ENCODE measurements at places on chromosomes 6 and 20. TPM values are rescaled to one million over a fixed set of nuclear protein-coding genes. Genes with fewer than 3 reads are reported as not detected.

GRM1 gene
- total RNA-seq = not detected

GRCh38 chr6:20117474-20117873, 94.8 kb downstream of the MBOAT1 start:
- no peak overlapping the region for H3K4me3 ChIP-seq
- no peaks in the 10 kb centered on the region for H3K27me3 ChIP-seq
- no peak overlapping the region for H3K27ac ChIP-seq
- H3K36me3 ChIP-seq = peaks cover 1% of the 10 kb centered on the region
- DNase-seq = no peak

- H3K4me3 ChIP-seq = no peak overlapping the region
- no peak for DNase-seq
- no peaks in the 10 kb centered on the region for H3K27me3 ChIP-seq
- H3K27ac ChIP-seq = no peak overlapping the region
- H3K4me1 ChIP-seq = peaks cover 38% of the 10 kb centered on the region
Observed at GRCh38 chr6:47170617-47170947, 128.4 kb upstream of the ADGRF1 start.

GRCh38 chr20:29740951-29741593, 1516.4 kb upstream of the DEFB115 start:
- H3K4me3 ChIP-seq = no peak overlapping the region
- H3K4me1 ChIP-seq = no peaks in the 10 kb centered on the region

SYTL3 gene
- total RNA-seq = 1.4 TPM

OR2J3 gene
- not detected for total RNA-seq

GRCh38 chr20:53657279-53657678, 63.6 kb upstream of the ZNF217 start:
- DNase-seq = no peak
- H3K4me1 ChIP-seq = peaks cover 25% of the 10 kb centered on the region
- no peaks in the 10 kb centered on the region for H3K36me3 ChIP-seq
- H3K27ac ChIP-seq = no peak overlapping the region
- H3K4me3 ChIP-seq = no peak overlapping the region
- H3K27me3 ChIP-seq = no peaks in the 10 kb centered on the region

GRCh38 chr20:9129756-9130155, 60.9 kb downstream of the PLCB4 start:
- H3K4me1 ChIP-seq = peaks cover 28% of the 10 kb centered on the region
- H3K4me3 ChIP-seq = no peak overlapping the region
- DNase-seq = no peak
- H3K27ac ChIP-seq = no peak overlapping the region

DNA sequence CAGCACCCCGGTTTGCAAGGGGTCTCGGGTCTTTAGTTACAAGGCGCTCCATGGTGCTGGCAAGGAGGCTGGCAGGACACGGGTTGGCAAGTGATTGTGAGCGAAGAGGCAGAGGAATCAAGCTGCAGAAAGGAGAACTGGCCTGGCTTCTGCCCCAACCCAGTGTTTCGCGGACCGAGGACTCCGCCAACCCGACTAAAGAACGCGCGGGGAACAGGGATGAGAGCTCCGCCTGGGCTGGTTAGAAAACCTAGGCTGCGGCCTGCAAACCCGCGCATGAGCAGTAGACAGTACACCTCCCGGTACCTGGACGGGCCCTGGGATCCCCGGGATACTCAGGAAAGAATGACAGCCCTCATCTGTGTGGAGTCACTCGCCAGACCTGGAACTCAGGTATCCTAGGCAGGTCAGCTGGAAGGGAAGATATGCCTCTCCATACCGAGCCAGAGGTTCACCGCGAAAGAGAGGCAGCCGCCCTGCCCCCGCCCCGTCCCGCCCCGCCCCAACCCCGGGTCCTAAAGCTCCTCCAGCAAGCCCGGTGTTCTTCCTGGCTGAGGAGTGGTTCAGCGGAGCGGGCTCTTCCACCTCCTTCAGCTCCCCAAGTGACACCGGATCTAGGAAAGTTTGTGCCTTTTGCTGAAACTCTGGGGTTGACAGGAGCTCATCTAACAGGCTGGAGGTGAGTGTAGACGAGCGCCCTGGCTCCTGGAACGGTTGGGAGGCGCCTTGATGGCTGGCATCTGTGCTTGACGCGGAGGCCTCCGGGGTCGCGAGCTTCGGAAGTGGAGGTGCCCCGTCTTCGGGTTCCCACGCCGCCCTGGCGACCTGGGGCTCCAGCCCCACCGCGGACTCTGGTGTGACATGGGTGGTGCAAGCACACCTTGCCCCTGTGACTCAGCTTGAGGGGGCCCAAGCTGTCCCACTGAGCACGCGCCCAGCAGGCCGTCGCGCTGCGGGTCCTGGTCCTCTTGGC, 1847.3 kb upstream of the DEFB115 start:
- DNase-seq = peak; percentile 95
- H3K27me3 ChIP-seq = no peaks in the 10 kb centered on the region
- H3K36me3 ChIP-seq = peaks cover 3% of the 10 kb centered on the region
- H3K27ac ChIP-seq = no peak overlapping the region

DNA sequence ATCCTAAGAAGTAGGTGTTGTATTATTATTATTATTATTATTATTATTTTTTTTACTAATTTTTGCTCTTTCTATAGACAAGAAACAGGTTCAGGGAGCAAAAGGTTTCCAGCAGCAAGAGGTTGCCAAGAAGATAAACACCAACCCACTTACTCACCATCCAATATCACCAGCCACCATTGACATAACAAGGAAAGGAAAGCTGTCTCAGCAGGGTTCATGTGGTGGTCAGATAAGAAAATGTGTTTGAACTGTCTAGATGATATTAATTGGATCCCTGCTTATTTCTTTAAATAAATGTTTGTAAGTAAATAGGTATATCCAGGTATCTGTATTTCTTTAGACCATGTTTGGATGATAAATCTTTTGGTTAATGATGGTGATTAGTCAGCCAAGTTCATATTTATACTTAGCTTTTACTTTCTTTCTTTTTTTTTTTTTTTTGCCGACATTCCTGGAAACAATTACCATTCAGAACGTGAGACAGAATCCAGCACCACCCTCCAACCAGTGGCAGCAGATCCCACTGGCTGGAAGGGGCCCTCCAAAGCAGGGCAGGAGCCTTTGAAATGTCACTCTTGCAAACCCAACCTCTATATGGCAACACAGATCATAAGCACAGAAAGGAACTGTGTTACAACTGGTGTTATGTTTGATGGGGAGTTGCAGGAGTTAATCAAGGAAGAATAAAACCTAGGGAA, 139.2 kb upstream of the ECI2 start:
- no peak overlapping the region for H3K27ac ChIP-seq

All from chondrocyte (in vitro differentiated cells).